ENCODE measurements at places on chromosomes 5 and 9.

GRCh38 chr5:80509362-80509761 lies 21.5 kb downstream of the FAM151B start:
- H3K4me1 ChIP-seq = no peaks in the 10 kb centered on the region
- H3K27ac ChIP-seq = no peak overlapping the region
- H3K4me3 ChIP-seq = no peak overlapping the region

DNA sequence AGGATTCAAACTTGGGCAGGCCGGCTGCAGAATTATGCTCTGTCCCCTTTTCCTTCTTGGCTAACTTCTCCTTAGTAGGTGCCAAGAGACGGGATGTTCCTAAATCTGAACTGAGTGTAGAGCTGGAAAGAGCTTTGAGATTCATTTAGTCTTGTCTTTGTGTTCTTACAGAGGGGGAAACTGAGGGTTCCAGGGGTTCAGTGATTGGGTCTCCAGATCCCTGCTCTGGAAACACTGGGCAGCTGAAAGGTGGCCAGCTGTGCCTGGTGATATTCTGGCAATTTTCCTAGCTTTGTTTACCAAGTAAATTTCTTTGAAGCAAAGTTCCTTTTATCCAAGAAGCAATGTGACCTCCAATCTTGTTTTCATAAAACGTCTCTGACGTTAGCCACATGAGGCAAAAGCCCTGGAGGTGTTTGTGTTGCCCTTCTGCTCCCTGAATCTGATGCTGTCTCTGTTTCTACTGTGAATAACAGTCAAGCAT lies 288.7 kb downstream of the ZSWIM6 start:
- H3K27ac ChIP-seq = no peak overlapping the region
- H3K4me1 ChIP-seq = no peaks in the 10 kb centered on the region
- no peaks in the 10 kb centered on the region for H3K36me3 ChIP-seq
- no peak overlapping the region for H3K4me3 ChIP-seq
- peaks cover 15% of the 10 kb centered on the region for H3K27me3 ChIP-seq

DNA sequence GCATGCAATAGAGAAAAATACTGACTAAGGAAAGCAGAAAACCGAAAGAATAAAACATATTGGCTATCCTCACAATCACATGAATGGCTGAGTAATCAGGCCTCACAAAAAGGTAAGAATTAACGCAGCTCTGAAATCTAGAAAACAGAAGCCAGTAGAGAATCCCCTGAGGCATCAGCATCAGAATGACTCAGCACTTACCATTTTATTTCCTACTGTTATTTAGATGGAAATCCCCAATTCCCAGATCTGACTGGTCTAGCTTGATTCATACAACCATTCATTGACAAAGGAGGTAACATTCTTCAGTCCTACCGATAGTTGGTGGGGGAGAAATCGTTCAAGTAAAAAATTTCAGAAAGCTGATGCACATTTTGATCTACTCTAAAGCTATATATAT lies 1408.4 kb upstream of the WWC1 start:
- no peak overlapping the region for H3K27ac ChIP-seq
- H3K4me3 ChIP-seq = no peak overlapping the region
- H3K27me3 ChIP-seq = no peaks in the 10 kb centered on the region
- no peak for DNase-seq
- H3K4me1 ChIP-seq = no peaks in the 10 kb centered on the region

- H3K27me3 ChIP-seq = peaks cover 5% of the 10 kb centered on the region
- H3K36me3 ChIP-seq = no peaks in the 10 kb centered on the region
- H3K27ac ChIP-seq = no peak overlapping the region
- no peak overlapping the region for H3K4me3 ChIP-seq
- peaks cover 9% of the 10 kb centered on the region for H3K4me1 ChIP-seq
Observed at GRCh38 chr5:168076561-168076991, 214.9 kb upstream of the WWC1 start.

- H3K27ac ChIP-seq = no peak overlapping the region
- no peak overlapping the region for H3K4me3 ChIP-seq
- no peaks in the 10 kb centered on the region for H3K36me3 ChIP-seq
- H3K4me1 ChIP-seq = no peaks in the 10 kb centered on the region
Observed at GRCh38 chr5:7169240-7169878, 226.6 kb upstream of the ADCY2 start.

GRCh38 chr5:158060212-158060611 lies 201.3 kb upstream of the CLINT1 start:
- H3K4me3 ChIP-seq = no peak overlapping the region
- peaks cover 20% of the 10 kb centered on the region for H3K27me3 ChIP-seq
- no peak for DNase-seq
- H3K27ac ChIP-seq = no peak overlapping the region

DNA sequence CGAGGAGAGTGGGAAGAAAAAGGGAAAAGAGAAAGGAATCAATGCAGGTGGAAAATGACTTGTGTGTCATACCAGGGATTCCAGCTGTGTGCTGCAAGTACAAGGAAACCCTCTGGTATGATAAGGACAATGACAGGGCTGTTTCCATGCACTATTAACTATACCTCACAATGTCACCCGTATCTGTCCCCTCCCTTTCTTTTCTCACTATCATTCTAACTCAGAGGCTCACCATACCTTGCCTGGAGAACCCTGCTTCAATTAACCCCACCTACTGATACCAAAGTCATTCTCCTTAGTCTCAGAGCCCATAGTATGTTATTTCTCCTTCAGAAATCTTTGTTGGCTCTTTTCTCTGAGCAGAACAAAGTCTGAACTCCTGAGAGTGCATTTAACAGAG lies 236.2 kb upstream of the NREP start:
- H3K4me3 ChIP-seq = no peak overlapping the region
- no peaks in the 10 kb centered on the region for H3K36me3 ChIP-seq
- no peaks in the 10 kb centered on the region for H3K4me1 ChIP-seq

- peaks cover 27% of the 10 kb centered on the region for H3K4me1 ChIP-seq
- H3K27me3 ChIP-seq = no peaks in the 10 kb centered on the region
- no peak for DNase-seq
- H3K27ac ChIP-seq = no peak overlapping the region
Observed at GRCh38 chr5:66741394-66741793, 145.2 kb downstream of the MAST4 start.

- no peaks in the 10 kb centered on the region for H3K4me1 ChIP-seq
- no peak overlapping the region for H3K4me3 ChIP-seq
- no peaks in the 10 kb centered on the region for H3K36me3 ChIP-seq
- no peak overlapping the region for H3K27ac ChIP-seq
- H3K27me3 ChIP-seq = no peaks in the 10 kb centered on the region
- DNase-seq = no peak
Observed at GRCh38 chr9:81824802-81825730, 103.2 kb upstream of the SPATA31D4 start.

DNA sequence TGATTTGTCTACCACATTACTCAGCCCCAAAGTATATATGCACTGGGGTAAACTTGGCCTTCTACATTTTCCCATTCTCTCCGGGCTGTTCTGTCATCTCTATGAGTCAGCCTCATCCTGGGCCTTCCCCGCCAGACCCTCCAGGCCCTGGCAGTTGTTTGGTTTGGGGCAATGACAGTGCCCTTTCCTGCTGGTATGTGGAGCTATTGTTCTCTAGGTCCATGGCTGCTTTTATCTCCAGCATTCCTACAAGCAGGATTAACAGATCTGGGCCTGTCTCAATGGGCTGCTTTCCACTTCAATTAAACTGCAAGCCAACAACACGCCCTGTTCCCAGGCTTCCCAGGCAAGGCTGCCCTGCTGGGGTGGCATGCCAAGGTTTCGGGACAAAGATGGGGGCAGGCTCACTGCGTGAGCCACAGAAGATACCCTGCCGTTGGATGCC lies 136.4 kb downstream of the SLIT3 start:
- no peak for DNase-seq
- H3K4me1 ChIP-seq = no peaks in the 10 kb centered on the region
- H3K36me3 ChIP-seq = no peaks in the 10 kb centered on the region
- H3K27me3 ChIP-seq = no peaks in the 10 kb centered on the region

DNA sequence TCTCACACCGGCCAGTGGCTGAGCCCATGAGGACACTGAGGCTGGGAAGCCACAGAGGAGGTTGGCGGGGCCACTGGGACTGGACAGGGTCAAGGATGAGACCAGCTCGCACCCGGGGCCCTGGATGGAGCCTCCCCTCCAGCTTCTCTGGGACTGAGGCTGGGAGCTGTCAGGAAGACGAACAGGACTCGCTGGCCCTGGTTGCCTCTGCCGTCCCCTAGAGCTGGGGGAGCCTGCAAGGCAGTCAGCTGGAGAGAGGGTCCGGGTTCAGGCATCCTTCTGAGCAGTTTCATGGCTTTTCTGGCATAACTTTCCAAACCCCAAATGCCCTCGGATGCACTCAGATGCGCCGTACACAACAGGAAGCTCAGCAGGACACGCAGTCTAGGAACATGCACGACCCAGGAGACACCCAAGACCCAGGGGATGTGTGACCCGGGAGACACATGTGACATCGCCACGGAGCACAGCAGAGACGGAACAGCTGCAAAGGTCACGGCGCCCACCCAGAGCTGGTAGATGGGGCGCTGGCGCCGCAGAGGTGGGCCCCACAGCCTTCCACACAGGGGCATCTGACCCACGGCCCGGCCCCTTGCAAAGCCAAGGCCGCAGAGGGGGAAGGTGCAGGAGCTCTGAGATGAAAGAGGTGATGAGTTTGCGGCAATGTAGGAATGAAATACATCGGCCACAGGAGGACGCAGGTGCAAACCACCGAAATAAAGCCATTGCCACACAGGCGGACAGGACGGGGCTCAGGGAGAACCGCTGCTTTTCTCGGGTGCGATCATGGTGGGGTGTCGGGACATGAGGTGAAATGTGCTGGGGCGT lies 17.1 kb downstream of the TPPP start:
- H3K4me1 ChIP-seq = no peaks in the 10 kb centered on the region
- no peak for DNase-seq
- H3K36me3 ChIP-seq = no peaks in the 10 kb centered on the region
- no peak overlapping the region for H3K4me3 ChIP-seq

DNA sequence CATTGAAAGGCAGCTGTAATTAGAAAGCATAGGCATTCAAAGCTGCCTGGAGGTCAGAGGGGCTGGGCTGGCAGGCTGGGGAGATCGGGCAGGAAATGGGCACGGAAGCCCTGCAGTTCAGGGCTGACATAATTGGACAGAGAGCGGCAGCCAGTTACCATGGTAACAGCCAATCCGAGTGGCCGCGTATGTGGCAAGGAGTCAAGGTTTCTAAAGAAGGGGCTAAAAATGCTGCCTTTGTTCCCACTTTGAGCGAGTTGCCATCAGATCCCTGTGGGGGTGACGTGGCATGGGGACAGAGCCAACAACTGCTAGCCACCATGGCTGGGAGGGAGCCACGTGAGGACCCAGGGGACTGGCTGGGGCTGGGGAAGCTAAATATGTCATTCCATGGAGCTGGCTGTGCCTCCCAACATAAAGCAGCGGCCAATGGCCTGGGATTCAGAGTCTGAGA lies 44.7 kb upstream of the NDFIP1 start:
- peaks cover 9% of the 10 kb centered on the region for H3K4me1 ChIP-seq
- H3K27ac ChIP-seq = peak overlapping the region; percentile 1
- no peaks in the 10 kb centered on the region for H3K27me3 ChIP-seq
- H3K4me3 ChIP-seq = no peak overlapping the region
- no peak for DNase-seq

Data from activated T-helper 1 cell treated with anti-CD3 and anti-CD28 coated beads, Interleukin-12 subunit alpha, Interleukin-12 subunit beta, Interleukin-2, Interleukin-4 antibody, amounts not matched to agents 30 ng/mL and 10 ng/mL and 1 ng/mL, durations not matched to agents 14 hours and 24 hours and 36 hours (primary cell).